Neural progenitor cell (in vitro differentiated cells): ENCODE measurements at places on chromosomes 1 and 21.
A peak's percentile ranks its signal among the peaks of the same experiment; 100 is the strongest.

DNA sequence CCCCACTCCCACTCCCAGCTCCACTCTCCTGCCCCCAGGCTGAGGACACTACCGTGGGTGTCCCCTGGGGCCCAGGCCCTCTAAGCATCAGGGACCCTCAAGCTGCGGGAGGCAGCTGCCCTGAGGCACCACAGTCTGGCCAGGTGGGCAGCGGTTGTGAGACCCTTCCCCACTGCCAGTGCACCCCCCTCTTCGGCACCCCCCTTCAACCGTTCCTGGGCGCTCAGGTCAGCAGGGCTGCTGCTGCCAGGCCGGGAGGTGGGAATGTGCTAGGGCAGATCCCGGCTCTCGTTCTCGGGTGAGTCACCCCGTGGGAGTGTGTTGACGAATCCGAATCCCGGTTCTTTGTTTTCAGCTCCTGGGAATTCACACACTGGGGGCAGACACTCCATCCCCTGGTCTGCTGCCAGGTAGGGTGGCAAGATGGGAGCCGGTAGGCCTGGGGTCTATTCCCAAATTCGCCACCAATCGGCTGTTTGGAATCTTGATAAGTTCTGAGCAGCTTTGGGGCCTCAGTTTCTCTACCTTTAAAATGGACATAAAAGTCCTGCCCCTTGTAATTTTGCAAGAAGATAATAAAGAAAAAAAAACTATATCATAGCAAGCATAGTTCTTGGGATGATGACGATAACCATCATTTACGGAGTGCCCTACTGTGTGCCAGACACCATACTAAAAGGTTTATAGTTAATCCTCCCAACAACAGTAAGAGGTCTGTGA lies 28.5 kb upstream of the CASZ1 start:
- H3K36me3 ChIP-seq: no peaks in the 10 kb centered on the region
- no peak overlapping the region for H3K27ac ChIP-seq
- H3K27me3 ChIP-seq: no peaks in the 10 kb centered on the region

DNA sequence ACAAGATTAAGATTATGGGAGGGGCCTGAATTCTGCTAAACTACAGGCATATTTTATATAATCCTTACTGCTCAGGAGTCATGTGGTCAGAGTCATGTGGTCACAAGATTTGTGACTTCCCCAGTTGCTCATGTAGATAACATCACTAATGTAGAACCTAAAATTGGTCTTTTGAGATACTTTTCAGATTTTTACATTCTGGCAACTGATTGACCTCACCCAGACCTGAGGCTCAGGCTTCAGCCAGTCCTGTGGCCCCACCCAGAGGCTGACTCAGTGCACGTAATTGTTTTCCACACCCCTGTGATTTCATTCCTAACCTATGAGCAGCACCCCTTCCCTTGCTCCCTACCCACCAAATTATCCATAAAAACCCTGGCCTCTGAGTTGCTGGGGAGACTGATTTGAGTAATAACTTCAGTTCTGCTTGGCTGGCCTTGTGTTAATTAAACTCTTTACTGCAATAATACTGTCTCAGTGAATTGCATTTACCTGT lies 41.7 kb upstream of the ZNF326 start:
- peak; percentile 34 for DNase-seq
- no peak overlapping the region for H3K4me3 ChIP-seq
- no peaks in the 10 kb centered on the region for H3K27me3 ChIP-seq
- no peak overlapping the region for H3K27ac ChIP-seq
- peaks cover 2% of the 10 kb centered on the region for H3K4me1 ChIP-seq
- no peaks in the 10 kb centered on the region for H3K36me3 ChIP-seq

- no peak overlapping the region for H3K4me3 ChIP-seq
- H3K36me3 ChIP-seq: no peaks in the 10 kb centered on the region
- H3K27me3 ChIP-seq: no peaks in the 10 kb centered on the region
- H3K27ac ChIP-seq: no peak overlapping the region
Measured at GRCh38 chr1:116292929-116293725, 79.9 kb upstream of the ATP1A1 start.

DNA sequence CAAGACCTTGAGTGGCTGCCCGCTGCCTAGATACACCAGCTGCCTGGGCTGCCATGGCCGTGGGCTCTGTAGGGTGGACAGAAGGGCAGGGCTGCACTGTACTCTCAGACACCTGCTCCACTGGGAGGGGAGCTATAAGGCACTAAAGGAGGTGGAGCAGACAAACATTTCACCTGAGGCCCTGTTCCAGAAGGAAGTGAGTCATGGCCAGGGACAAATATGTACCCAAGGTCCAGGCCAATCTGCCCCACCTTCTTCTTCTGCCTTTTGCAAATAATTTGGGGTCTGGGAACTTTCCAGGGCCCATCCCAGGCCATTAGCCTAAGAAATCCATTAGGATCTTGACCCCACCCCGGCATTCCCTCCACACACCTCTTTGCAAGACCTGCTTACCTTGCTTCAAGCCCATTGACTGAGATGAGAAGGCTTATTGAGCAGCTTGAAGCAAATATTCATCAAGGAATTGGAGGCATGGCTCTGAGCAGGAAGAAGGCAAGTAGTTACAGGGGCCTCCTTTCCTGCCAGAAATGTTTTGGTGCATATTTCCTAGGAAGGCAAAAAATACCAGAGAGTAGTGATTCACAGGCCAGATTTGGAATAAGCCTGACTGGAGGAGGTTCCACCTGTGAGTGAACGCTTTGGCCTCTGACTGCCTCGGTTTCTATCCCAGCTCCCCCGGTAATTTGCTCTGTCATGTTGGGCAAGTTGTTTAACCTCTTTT lies at the start of gene CAPN8:
CAPN8 (minus strand) TSS at position 110 of the 721 bp plus-strand sequence; CDS start at position 55, 55 bp downstream.
- H3K4me3 ChIP-seq: no peak within 1 kb of the TSS
- no peaks in the 10 kb centered on the region for H3K4me1 ChIP-seq
- no peaks in the 10 kb centered on the region for H3K27me3 ChIP-seq
- no peaks in the 10 kb centered on the region for H3K36me3 ChIP-seq
- H3K27ac ChIP-seq: no peak within 1 kb of the TSS

DNA sequence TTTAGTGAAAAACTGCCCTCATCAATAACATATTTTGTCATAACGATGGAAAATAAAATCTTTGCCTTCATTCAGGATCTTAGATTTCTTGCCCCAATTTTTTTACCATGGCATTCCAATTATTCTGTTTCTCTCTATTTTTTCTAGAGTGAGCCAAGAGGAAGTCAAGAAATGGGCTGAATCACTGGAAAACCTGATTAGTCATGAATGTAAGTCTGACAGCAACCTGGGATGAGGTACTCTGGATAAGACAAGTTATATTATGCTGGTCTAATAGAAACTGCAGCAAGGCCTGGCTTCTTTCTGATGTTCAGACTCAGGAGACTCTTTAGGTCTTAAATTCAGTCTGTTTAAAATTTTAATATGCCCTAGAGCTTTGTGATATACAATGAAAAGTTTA lies 3.5 kb downstream of the RGS4 start:
- H3K4me1 ChIP-seq: peaks cover 7% of the 10 kb centered on the region
- no peak overlapping the region for H3K27ac ChIP-seq
- H3K4me3 ChIP-seq: no peak overlapping the region
- peaks cover 20% of the 10 kb centered on the region for H3K27me3 ChIP-seq

DNA sequence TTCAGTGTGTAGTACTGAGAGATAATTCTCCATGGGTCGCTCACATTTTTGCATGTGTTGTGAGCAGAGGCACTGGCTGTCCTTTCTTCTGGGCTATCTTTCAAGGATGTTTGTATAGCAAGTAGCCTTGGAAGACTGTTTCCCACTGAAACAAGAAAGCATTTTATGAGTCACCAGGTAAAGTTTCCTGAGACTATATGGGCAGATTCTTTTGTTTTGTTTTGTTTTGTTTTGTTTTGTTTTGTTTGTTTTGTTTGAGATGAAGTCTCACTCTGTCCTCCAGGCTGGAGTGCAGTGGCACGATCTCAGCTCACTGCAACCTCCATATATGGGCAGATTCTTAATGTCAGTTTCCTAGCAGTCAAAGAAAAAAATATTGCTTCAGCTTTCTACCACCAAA lies 912.6 kb downstream of the TTLL7 start:
- no peaks in the 10 kb centered on the region for H3K36me3 ChIP-seq
- H3K27me3 ChIP-seq: no peaks in the 10 kb centered on the region
- H3K27ac ChIP-seq: no peak overlapping the region
- H3K4me1 ChIP-seq: no peaks in the 10 kb centered on the region
- no peak overlapping the region for H3K4me3 ChIP-seq

- H3K4me1 ChIP-seq: no peaks in the 10 kb centered on the region
- H3K36me3 ChIP-seq: no peaks in the 10 kb centered on the region
- H3K27me3 ChIP-seq: no peaks in the 10 kb centered on the region
- no peak overlapping the region for H3K4me3 ChIP-seq
Measured at GRCh38 chr1:179327679-179328078, 34.1 kb downstream of the SOAT1 start.

DNA sequence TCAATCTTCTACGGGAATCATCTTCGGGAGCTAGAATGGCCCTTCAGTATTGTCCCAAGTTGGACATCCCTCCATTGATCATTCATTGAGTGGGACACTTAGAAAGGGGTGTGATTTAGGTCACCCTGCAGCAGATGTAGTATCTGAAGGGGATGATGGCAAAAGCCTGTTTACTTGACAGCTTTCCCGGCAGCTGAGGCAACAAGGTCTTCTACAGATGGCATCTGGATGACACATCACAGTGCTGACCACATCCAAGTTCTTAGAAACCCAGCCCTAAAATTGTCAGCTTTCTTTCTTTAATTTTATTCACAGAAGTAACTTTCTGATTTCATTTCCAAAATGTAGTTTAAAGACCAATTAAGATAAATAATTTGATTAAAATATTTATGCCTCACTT lies 150.3 kb downstream of the AMY1C start:
- no peaks in the 10 kb centered on the region for H3K36me3 ChIP-seq
- no peak overlapping the region for H3K27ac ChIP-seq
- no peaks in the 10 kb centered on the region for H3K27me3 ChIP-seq
- no peak for DNase-seq
- no peak overlapping the region for H3K4me3 ChIP-seq
- H3K4me1 ChIP-seq: no peaks in the 10 kb centered on the region

DNA sequence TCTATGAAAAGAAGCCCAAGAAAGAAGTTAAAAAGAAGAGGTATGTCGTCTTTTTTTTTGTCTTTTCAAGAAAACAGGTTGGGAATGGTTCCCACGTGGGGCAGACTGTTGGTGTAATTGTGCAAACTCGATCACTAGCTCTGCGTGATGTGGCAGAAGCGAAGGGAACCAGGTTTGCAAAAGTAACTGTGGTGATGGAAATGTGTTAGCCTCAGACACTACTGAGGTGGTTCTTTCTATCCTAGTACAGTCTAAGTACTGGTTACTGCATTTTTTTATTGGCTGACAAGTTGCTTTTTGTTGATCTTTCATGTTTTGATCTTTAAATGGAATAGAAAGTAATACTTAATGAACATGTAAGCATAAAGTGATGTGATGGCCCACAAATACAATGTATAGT lies 8.8 kb downstream of the RPL5 start:
- no peak overlapping the region for H3K4me3 ChIP-seq
- DNase-seq: no peak
- no peak overlapping the region for H3K27ac ChIP-seq
- H3K36me3 ChIP-seq: peaks cover 55% of the 10 kb centered on the region
- H3K4me1 ChIP-seq: no peaks in the 10 kb centered on the region

- no peak for DNase-seq
- H3K36me3 ChIP-seq: no peaks in the 10 kb centered on the region
- no peak overlapping the region for H3K27ac ChIP-seq
- peaks cover 6% of the 10 kb centered on the region for H3K4me1 ChIP-seq
- H3K27me3 ChIP-seq: no peaks in the 10 kb centered on the region
- H3K4me3 ChIP-seq: no peak overlapping the region
Measured at GRCh38 chr1:204959374-204959773, 83.6 kb upstream of the CNTN2 start.

- H3K36me3 ChIP-seq: no peaks in the 10 kb centered on the region
- no peak for DNase-seq
- H3K4me3 ChIP-seq: no peak overlapping the region
- H3K4me1 ChIP-seq: no peaks in the 10 kb centered on the region
- H3K27ac ChIP-seq: no peak overlapping the region
Measured at GRCh38 chr1:181044449-181044966, 10.7 kb downstream of the MR1 start.

GRCh38 chr21:43817157-43818086 lies 28.0 kb downstream of the RRP1 start:
- H3K27ac ChIP-seq: no peak overlapping the region
- DNase-seq: no peak
- H3K4me1 ChIP-seq: peaks cover 9% of the 10 kb centered on the region
- H3K36me3 ChIP-seq: no peaks in the 10 kb centered on the region
- no peaks in the 10 kb centered on the region for H3K27me3 ChIP-seq

GRCh38 chr1:151534662-151535278 lies 5.3 kb upstream of the TUFT1 start:
- no peaks in the 10 kb centered on the region for H3K36me3 ChIP-seq
- no peak overlapping the region for H3K4me3 ChIP-seq
- no peak overlapping the region for H3K27ac ChIP-seq
- no peaks in the 10 kb centered on the region for H3K27me3 ChIP-seq

GRCh38 chr1:51518586-51519047 lies 449 bp downstream of the EPS15 start:
- no peaks in the 10 kb centered on the region for H3K36me3 ChIP-seq
- H3K27me3 ChIP-seq: no peaks in the 10 kb centered on the region
- peak; percentile 62 for DNase-seq
- peak overlapping the region; percentile 85 for H3K27ac ChIP-seq

DNA sequence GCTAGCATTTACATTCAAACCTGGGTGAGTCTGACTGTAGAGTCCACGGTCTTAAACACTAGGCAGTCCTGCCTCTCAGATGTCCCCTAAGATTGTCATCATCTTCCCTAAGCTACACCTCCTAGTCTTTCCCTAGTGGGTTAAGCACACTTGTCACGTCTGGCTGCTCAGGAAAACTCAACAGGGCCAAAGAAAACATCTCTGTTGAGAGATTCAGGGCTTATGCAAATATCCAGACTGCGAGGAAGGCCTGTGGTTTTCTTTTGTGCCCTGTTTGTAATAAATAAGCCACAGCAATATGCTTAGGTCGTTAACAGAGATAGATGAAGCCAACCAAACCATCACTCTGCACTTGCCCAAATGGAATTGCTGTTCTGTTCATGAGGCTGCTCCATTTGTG lies 472.6 kb upstream of the DEPDC1 start:
- H3K27me3 ChIP-seq: no peaks in the 10 kb centered on the region
- H3K4me1 ChIP-seq: peaks cover 6% of the 10 kb centered on the region
- DNase-seq: peak; percentile 10
- H3K4me3 ChIP-seq: no peak overlapping the region
- H3K27ac ChIP-seq: no peak overlapping the region
- H3K36me3 ChIP-seq: no peaks in the 10 kb centered on the region

DNA sequence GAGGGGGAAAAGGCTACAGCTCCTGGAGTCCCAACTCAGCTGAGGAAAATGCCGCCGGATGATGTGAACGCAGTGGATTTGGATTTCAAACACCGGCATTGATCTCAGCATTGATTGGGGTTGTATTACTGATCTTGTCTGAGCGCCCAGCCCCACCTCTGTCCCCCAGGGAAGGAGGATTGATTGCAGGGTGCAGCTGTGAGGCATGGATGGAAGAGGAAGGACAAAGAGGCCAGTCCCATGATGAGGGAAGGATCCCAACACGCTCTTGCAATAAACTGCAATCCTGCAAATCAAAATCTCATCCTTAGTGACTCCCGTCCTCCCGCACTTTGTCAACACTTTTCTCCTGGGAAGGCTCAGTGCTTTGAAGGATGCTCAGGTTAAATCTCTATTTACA lies 242.3 kb upstream of the PROX1 start:
- DNase-seq: no peak
- H3K27me3 ChIP-seq: no peaks in the 10 kb centered on the region
- H3K4me3 ChIP-seq: no peak overlapping the region
- peaks cover 9% of the 10 kb centered on the region for H3K4me1 ChIP-seq
